ENCODE measurements at places on chromosomes 11 and 22.

GRCh38 chr11:215581-216037, 8.1 kb downstream of the RIC8A start:
- no peak for DNase-seq
- H3K4me1 ChIP-seq: no peaks in the 10 kb centered on the region
- no peak overlapping the region for H3K27ac ChIP-seq
- H3K4me3 ChIP-seq: no peak overlapping the region
- peaks cover 3% of the 10 kb centered on the region for H3K27me3 ChIP-seq
- H3K36me3 ChIP-seq: peaks cover 30% of the 10 kb centered on the region

- H3K4me1 ChIP-seq: peaks cover 17% of the 10 kb centered on the region
- H3K27me3 ChIP-seq: no peaks in the 10 kb centered on the region
- no peak overlapping the region for H3K4me3 ChIP-seq
- H3K27ac ChIP-seq: no peak overlapping the region
These were observed 44.5 kb downstream of the SOX6 start for GRCh38 chr11:16311831-16312230.

DNA sequence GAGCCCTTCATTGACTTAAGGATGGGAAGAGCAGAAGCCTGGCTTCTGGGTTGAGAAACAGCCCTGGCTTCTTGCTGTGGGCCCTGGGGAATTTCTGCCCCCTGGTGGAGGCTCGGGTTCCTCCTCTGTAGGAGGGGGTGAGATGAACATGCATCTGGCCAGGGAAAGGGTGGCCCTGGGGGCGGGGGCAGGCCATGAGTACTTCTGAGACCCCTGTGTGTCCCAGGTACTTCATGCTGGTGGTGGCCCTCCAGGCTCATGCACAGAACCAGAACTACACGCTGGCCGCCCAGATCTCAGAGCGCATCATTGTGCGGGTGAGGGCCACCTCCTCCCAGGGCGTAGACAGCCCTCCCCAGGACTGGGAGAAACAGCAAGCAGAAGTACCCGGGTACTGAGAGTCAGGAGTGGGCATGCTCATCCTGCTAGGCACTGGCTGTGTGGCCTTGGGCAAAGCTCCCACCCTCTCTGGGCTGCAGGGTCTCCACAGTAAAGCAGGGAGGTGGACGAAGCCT, 15.8 kb downstream of the TMEM258 start:
- no peaks in the 10 kb centered on the region for H3K36me3 ChIP-seq
- H3K27ac ChIP-seq: no peak overlapping the region
- DNase-seq: peak; percentile 80
- peaks cover 13% of the 10 kb centered on the region for H3K27me3 ChIP-seq

GRCh38 chr22:32561163-32561562, 86.6 kb downstream of the FBXO7 start:
- peaks cover 8% of the 10 kb centered on the region for H3K4me1 ChIP-seq
- H3K27ac ChIP-seq: no peak overlapping the region
- peaks cover 7% of the 10 kb centered on the region for H3K27me3 ChIP-seq
- H3K36me3 ChIP-seq: no peaks in the 10 kb centered on the region
- DNase-seq: no peak

- H3K4me1 ChIP-seq: peaks cover 21% of the 10 kb centered on the region
- no peak for DNase-seq
- no peak overlapping the region for H3K4me3 ChIP-seq
- peak overlapping the region; percentile 5 for H3K27ac ChIP-seq
These were observed 39.7 kb upstream of the CCDC89 start for GRCh38 chr11:85725510-85726258.

- H3K4me1 ChIP-seq: no peaks in the 10 kb centered on the region
- DNase-seq: peak; percentile 16
- H3K36me3 ChIP-seq: no peaks in the 10 kb centered on the region
- H3K27me3 ChIP-seq: no peaks in the 10 kb centered on the region
These were observed 15.5 kb downstream of the EFCAB6 start for GRCh38 chr22:43796567-43796966.

- H3K36me3 ChIP-seq: no peaks in the 10 kb centered on the region
- DNase-seq: peak; percentile 8
- peak overlapping the region; percentile 43 for H3K27ac ChIP-seq
- peaks cover 12% of the 10 kb centered on the region for H3K4me1 ChIP-seq
These were observed 152.7 kb downstream of the ADAMTS15 start for GRCh38 chr11:130601141-130601540.

GRCh38 chr11:6629892-6630631, 10.8 kb upstream of the TPP1 start:
- no peak overlapping the region for H3K27ac ChIP-seq
- DNase-seq: no peak
- H3K4me3 ChIP-seq: no peak overlapping the region
- H3K36me3 ChIP-seq: peaks cover 56% of the 10 kb centered on the region

DNA sequence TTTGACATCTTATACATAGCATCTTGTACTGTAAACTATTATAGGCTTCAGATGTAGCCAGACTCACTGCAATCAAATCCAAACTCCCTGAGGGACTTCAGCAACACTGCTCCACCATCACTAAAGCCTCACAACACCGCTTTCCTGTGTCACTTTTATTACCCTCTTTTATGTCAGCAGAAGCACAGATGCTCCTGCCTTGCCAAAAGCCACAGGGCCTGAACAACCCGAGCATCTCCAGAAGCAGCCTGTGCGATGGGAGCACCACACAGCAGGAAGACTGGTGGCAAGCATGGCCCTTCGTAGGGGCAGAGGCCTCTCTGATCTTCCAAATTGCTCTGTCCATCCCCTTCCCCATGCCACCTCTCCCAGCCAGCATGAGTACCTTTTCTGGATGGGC, 22.9 kb downstream of the TMEM123 start:
- H3K27ac ChIP-seq: no peak overlapping the region
- H3K27me3 ChIP-seq: peaks cover 1% of the 10 kb centered on the region
- peaks cover 4% of the 10 kb centered on the region for H3K4me1 ChIP-seq
- H3K36me3 ChIP-seq: peaks cover 42% of the 10 kb centered on the region
- no peak overlapping the region for H3K4me3 ChIP-seq
- no peak for DNase-seq

DNA sequence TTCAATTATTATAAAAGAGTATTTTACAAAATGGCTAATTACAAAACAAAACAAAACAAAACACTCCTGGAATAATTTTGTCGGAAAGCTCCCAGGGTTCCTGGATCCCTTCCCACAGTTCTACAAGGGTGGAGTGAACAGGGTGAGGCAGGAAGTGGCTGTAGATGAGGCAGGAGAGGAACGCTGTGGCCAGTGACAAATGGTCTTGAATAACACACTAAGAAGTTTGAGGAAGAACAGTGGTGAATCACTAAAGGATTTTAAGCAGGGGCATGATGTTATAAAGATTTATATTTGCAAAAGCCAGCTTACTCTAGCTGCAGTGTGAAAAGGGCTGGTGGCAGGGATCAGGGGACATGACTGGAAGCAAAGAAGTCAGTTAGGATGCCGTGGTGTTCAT, 33.8 kb upstream of the APOA1 start:
- H3K4me1 ChIP-seq: peaks cover 8% of the 10 kb centered on the region
- H3K4me3 ChIP-seq: no peak overlapping the region
- no peak overlapping the region for H3K27ac ChIP-seq
- peaks cover 8% of the 10 kb centered on the region for H3K36me3 ChIP-seq
- no peaks in the 10 kb centered on the region for H3K27me3 ChIP-seq

GRCh38 chr22:32802237-32802765, 796 bp downstream of the TIMP3 start:
- no peaks in the 10 kb centered on the region for H3K36me3 ChIP-seq
- H3K4me1 ChIP-seq: peaks cover 24% of the 10 kb centered on the region
- H3K4me3 ChIP-seq: peak overlapping the region; percentile 97
- peak overlapping the region; percentile 57 for H3K27ac ChIP-seq
- peaks cover 14% of the 10 kb centered on the region for H3K27me3 ChIP-seq

GRCh38 chr22:24873226-24873625, 67.2 kb downstream of the SGSM1 start:
- H3K4me1 ChIP-seq: no peaks in the 10 kb centered on the region
- peaks cover 2% of the 10 kb centered on the region for H3K27me3 ChIP-seq
- H3K27ac ChIP-seq: no peak overlapping the region
- no peak for DNase-seq

DNA sequence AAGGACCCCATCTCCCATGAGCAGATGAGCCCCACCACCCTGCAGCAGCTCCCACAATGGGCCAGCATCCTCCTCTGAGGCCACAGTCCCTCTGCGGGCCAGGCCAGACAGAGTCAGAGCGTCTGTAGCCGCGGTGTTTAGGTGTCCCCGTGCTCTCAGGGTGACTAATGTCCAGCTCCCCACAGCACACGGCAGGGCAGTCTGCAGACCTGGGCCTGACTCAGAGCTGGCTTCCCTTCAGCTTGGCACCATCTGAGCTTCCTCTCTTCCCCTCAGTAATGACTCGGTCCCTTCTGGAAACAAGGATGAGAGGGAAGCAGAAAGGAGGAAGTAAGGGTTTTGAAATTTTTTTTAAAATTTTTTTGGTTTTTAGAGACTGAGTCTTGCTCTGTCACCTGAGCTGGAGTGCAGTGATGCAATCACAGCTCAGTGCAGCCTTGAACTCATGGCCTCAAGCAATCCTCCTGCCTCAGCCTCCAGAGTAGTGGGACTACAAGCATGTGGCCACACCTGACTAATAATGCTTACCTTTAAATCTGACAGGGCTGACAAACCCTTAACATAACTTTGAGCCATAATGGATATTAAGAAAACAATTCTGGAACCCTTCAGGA, 28.5 kb downstream of the LRRC74B start:
- no peak for DNase-seq
- no peak overlapping the region for H3K27ac ChIP-seq
- H3K4me1 ChIP-seq: no peaks in the 10 kb centered on the region

DNA sequence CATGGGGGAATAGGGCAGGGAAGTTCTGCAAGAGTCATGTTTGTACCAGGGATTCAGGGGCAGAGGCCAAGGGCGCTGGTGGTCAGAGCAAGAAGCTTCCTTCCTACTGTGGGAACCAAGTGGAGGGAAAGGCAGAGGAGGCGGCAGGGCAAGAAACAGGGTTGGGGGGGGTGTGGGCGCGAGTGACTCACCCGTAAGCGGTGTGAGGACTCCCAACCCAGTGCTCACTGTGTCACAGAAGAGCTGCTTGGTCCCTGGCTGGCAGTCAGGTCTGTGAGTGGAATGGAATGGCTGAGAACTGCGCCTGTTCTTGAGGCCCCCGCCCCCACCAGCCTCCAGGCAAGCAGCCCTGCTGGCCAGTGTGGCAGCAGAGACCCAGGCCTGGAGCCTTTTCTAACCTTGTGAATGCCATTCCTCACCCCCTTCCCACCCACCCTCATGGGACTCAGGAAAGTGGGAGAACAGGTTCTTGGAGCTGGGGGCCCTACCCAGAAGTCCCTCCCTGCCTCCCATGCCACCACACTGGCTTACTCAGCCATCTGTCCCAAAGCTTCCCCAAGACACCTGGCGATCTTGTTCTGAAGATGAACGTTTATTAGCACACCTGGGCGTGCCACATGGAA, 4.7 kb downstream of the LRRC10B start:
- H3K36me3 ChIP-seq: no peaks in the 10 kb centered on the region
- H3K27ac ChIP-seq: no peak overlapping the region

DNA sequence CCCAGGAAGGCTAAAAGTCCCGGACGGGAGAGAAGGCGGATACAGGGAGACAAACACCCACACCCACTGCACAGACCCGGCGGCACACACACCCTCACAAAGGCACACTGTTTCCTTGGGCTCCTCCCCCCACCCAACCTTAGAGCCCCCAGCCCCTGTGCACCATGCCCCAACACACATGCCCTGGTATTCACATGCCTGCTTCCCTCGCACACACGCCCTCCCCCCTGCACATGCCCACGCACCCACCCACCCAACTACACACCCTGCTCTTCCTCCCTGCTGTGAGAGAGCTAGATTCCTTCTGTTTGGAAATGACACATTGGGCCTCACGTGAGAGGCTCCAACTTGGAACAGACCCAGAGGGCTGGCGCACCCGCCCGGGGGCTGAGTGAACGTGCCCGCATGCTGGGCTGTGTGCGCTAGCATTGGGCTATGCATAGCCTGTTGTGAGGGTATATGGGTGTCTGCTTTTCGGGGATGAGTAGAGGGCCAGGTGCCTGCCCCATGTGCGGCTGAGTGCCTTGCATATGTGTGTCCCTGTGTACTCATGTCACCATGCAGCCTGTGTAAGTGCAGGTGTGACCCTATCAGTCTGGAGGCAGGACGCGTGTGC, 518 bp upstream of the CHRM1 start:
- H3K27me3 ChIP-seq: peaks cover 13% of the 10 kb centered on the region
- H3K4me3 ChIP-seq: no peak overlapping the region
- peaks cover 8% of the 10 kb centered on the region for H3K36me3 ChIP-seq
- no peak for DNase-seq
- H3K4me1 ChIP-seq: peaks cover 20% of the 10 kb centered on the region

GRCh38 chr11:27281276-27281675, 81.7 kb downstream of the CCDC34 start:
- H3K27me3 ChIP-seq: peaks cover 3% of the 10 kb centered on the region
- no peak overlapping the region for H3K4me3 ChIP-seq
- H3K36me3 ChIP-seq: no peaks in the 10 kb centered on the region

DNA sequence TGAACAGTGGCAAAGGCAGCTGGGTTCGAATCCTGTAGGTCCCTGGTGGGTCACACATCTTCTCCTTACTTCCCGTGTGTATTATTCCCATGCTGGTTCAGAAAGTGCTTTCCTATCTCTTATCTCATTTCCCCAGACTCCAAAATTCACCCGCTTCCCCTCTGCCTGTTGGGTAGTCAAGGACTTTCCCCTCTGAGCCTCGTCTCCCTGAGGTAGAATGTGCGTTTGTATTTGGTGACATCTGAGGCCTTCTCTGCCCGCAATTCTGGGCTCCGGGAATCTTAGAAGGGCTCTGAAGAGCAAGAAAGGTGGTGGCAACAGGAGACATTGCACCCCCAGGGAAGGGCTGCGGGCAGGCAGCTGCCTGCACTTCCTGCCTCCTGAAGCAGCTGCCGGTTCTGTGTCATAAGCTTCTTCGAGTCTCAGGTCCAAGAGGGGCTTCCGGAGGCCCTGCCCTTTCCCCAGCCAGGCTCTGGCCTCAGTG, 5.9 kb downstream of the LRRC32 start:
- DNase-seq: no peak
- H3K4me1 ChIP-seq: peaks cover 58% of the 10 kb centered on the region
- peak overlapping the region; percentile 74 for H3K4me3 ChIP-seq
- H3K27ac ChIP-seq: peak overlapping the region; percentile 87

DNA sequence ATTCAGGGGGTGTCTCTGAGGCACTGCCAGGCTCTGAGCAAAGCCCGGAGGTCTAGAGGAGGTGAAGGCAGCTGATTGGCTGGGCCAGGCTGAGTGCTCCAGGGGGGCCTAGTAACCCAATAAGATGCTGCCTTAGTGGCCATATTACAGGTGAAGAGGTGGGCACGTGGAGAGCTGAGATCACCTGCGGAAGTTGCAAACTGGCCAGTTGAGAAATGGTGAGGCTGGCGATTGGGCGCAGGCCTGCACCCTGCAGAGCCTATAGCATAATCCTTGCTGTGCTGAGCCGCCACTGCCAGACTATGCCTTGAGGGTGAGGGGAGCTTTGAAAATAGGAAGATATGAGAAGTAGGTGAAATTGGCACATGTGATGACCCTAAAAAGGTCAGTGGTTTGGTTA, 21.7 kb downstream of the DERL3 start:
- DNase-seq: no peak
- H3K4me3 ChIP-seq: peak overlapping the region; percentile 7
- no peak overlapping the region for H3K27ac ChIP-seq
- H3K27me3 ChIP-seq: no peaks in the 10 kb centered on the region
- H3K36me3 ChIP-seq: peaks cover 37% of the 10 kb centered on the region

- H3K4me3 ChIP-seq: no peak overlapping the region
- H3K27me3 ChIP-seq: peaks cover 6% of the 10 kb centered on the region
- H3K4me1 ChIP-seq: peaks cover 43% of the 10 kb centered on the region
- H3K36me3 ChIP-seq: peaks cover 8% of the 10 kb centered on the region
- DNase-seq: no peak
- peak overlapping the region; percentile 78 for H3K27ac ChIP-seq
These were observed 14.4 kb downstream of the OAF start for GRCh38 chr11:120224972-120225909.

GRCh38 chr11:5534046-5534445, 14.3 kb downstream of the OR52H1 start:
- no peak for DNase-seq
- H3K27me3 ChIP-seq: peaks cover 1% of the 10 kb centered on the region
- peaks cover 11% of the 10 kb centered on the region for H3K4me1 ChIP-seq
- no peaks in the 10 kb centered on the region for H3K36me3 ChIP-seq
- no peak overlapping the region for H3K27ac ChIP-seq

All from endothelial cell (in vitro differentiated cells).